Erythroblast (primary cell): ENCODE measurements at places on chromosomes 2 and 18.
A peak's percentile ranks its signal among the peaks of the same experiment; 100 is the strongest.

GRCh38 chr2:15246870-15247269, 314.3 kb downstream of the NBAS start:
- no peak for DNase-seq

DNA sequence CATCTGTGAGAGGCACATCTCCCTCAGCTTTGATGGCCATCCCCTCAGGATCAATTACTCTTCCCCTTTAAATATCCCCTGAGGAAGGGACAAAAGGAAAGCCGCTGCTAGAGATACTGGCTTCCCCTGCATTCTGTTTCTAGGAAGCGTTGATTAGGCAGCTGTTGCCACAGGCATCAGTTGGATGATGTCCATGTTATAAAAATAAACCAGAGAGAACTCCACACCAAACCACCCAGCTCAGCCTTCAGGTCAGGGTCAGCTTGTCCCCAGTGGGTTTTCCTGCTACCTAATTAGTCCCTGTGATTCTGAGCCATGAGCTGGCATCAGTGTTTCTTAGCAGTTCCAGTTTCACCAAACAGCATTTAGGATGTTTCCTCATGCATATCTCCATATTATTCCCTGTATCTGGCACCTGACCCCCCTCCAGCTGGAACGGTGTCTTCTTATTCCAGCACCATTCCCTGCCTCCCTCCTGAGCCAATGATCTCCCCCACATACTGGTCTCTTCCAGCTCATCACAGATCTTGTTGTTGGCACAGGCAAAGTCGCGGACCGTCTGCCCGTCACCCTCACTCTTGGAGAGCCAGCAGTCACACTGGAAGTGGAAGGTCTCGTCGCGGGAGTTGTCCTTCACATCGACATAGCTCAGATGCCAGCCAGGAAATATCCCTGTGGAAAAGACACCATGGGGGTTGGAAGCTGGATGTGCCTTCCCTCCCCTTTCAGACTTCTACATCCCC, 168.4 kb downstream of the LOXHD1 start:
- no peak for DNase-seq

DNA sequence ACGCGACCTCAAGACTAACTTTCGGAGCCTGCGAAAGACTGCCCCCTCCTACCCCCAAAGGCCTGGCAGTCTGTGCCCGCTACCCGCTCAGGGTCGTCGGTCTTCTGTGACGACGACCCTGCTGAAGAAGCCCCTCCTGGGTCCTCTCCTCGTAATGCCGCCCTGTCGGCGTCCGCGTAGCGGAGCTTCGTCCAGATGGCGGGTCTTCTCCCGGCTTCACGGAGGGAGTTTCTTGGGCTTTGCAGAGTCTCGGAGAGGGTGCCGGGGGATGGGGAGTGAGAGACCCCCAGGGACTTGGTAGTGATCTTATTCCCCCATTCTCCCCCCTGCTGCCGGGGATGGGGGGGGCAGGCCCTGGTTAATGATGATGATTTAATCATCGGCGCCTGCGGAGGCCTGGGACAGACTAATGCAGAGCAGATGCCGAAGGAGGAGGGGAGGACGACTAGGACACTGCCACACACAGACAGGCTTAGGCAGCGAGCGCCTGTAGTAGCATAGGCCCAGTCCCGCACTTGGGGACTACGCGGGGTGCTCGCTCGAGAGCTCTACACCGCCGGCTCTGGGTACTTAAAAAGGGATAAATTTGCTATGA, 528 bp upstream of the PCGF1 start:
- peak; percentile 70 for DNase-seq

- DNase-seq = peak; percentile 60
Measured at GRCh38 chr2:25664183-25664964, 9.0 kb downstream of the DTNB start.

GRCh38 chr2:213995400-213996105, 415.3 kb upstream of the VWC2L start:
- DNase-seq = no peak
